ENCODE measurements at places on chromosomes 4 and X. TPM values are rescaled to one million over a fixed set of nuclear protein-coding genes. Genes with fewer than 3 reads are reported as not detected.

Gene MUC7
- not detected for polyA plus RNA-seq

Gene ADH1C
- not detected for polyA plus RNA-seq

Gene GABRQ
- 1.2 TPM for polyA plus RNA-seq

Gene IL2RG
- not detected for polyA plus RNA-seq

Gene GPR119
- polyA plus RNA-seq = not detected

Gene PNMA6F
- 0.77 TPM for polyA plus RNA-seq

Gene HSFX2
- 1.3 TPM for polyA plus RNA-seq

Gene ANKRD37
- 2.6 TPM for polyA plus RNA-seq

Gene HSD17B13
- polyA plus RNA-seq = not detected

Gene SMIM10
- polyA plus RNA-seq = not detected

Gene PITX2
- polyA plus RNA-seq = not detected

Gene SYTL5
- 1.0 TPM for polyA plus RNA-seq

Gene SOWAHB
- polyA plus RNA-seq = not detected

Gene FHDC1
- polyA plus RNA-seq = 11.4 TPM

Gene SERTM2
- not detected for polyA plus RNA-seq

Gene ANTXR2
- polyA plus RNA-seq = 31.7 TPM

Gene NIPAL1
- 0.52 TPM for polyA plus RNA-seq

Gene CLDN34
- not detected for polyA plus RNA-seq

Gene LAMTOR3
- polyA plus RNA-seq = 203 TPM

Gene CTAG2
- not detected for polyA plus RNA-seq

Gene SMIM20
- 27.0 TPM for polyA plus RNA-seq

Gene TMEM150C
- 4.9 TPM for polyA plus RNA-seq

Gene TNIP3
- not detected for polyA plus RNA-seq

Gene DCTD
- polyA plus RNA-seq = 26.9 TPM

Gene CD38
- polyA plus RNA-seq = not detected

Gene FAM13A
- 4.0 TPM for polyA plus RNA-seq

Gene MTNR1A
- polyA plus RNA-seq = not detected

Gene ALAS2
- polyA plus RNA-seq = not detected

Gene CPLX1
- polyA plus RNA-seq = 7.6 TPM

Gene NLGN3
- polyA plus RNA-seq = 11.7 TPM

Gene ADAMTS3
- 0.20 TPM for polyA plus RNA-seq

Gene CT45A3
- not detected for polyA plus RNA-seq

Gene PARM1
- polyA plus RNA-seq = 1.3 TPM

Gene NXF2
- polyA plus RNA-seq = not detected

Gene TMEM271
- 16.0 TPM for polyA plus RNA-seq

Gene BEX5
- polyA plus RNA-seq = 17.8 TPM
